GDM1 (cell line): ENCODE measurements at places on chromosomes 6 and 20.

- no peak for DNase-seq
Observed at GRCh38 chr20:12321736-12322135, 404.0 kb downstream of the BTBD3 start.

- no peak for DNase-seq
Observed at GRCh38 chr6:389622-390021, 1.9 kb upstream of the IRF4 start.

DNA sequence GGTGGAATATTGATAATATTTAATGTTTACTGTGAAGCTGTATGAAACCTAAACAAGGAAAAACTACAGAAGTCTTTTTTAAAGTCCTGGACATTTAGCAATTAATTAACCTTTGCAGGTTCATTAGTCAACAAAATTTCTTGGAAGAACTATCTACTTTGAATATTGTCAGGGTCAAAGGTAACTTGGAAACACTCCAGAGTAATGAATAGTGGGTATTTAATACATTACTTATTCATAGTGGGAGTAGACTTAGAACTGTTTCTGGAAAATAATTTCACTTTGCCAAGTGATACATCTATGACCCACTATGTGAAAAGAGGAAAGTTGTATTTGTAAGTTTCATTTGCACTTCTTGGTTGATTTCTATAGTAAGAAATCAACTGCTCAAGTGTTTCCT lies 319.1 kb downstream of the TFAP2B start:
- no peak for DNase-seq

DNA sequence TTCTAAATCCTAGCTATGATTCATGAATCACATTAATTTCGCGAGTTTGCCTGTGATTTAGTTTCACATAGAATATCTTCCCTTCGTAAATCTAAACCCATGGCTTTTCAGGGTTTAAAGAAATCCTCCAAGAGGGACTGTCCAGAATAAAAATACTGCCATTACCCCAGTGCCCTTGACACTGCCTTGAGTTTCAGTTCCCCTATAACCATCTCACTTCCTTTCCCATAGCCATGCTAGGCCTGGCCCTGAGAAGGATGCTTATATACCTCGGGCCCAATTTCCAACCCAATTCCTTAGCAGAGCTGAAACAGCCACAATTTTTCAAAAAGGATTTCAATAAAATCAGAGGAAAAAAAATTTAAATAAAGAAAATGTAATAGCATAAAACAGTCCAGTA lies 697.3 kb downstream of the FRK start:
- no peak for DNase-seq
